ENCODE measurements at places on chromosomes 3 and 15.

DNA sequence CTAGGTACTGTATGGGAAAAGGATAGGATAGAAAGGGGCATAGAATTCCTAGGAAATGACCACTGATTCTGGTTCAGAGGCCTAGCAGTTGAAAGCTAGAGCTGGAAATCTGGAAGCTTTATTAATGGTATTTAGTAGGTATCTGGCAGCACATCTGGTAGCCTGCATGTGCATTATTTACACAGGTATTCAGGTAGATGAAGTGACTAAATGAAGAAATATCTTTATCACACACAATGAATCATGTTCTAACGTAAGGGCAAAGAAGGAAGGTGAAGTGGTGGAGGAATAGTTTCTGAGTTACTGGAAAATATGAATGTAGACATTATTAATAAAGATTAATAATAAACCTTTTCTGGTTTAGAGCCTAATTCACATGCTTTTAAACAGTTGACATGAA lies 119.9 kb downstream of the MBNL1 start:
- H3K4me3 ChIP-seq: no peak overlapping the region
- no peak overlapping the region for H3K27ac ChIP-seq
- H3K36me3 ChIP-seq: peaks cover 4% of the 10 kb centered on the region
- peaks cover 88% of the 10 kb centered on the region for H3K4me1 ChIP-seq
- no peak for DNase-seq

DNA sequence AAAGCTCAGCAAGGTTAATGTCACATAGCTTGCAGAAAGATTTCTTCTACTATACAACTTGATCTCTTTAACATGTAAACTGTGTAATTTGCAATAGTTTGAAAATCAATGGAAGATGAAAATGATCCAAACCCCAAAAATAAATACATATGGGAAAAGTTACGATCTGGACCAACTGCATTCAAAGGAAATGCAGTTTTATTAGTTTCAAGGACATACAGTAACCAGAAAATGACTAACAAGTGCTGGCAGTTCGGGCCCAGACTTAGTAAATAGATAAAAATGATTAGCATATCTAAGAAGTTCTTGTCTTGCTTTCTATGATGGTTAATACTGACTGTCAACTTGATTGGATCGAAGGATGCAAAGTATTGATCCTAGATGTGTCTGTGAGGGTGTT lies 37.3 kb upstream of the LEKR1 start:
- H3K4me1 ChIP-seq: peaks cover 8% of the 10 kb centered on the region
- no peak overlapping the region for H3K27ac ChIP-seq
- H3K4me3 ChIP-seq: no peak overlapping the region
- H3K27me3 ChIP-seq: no peaks in the 10 kb centered on the region

DNA sequence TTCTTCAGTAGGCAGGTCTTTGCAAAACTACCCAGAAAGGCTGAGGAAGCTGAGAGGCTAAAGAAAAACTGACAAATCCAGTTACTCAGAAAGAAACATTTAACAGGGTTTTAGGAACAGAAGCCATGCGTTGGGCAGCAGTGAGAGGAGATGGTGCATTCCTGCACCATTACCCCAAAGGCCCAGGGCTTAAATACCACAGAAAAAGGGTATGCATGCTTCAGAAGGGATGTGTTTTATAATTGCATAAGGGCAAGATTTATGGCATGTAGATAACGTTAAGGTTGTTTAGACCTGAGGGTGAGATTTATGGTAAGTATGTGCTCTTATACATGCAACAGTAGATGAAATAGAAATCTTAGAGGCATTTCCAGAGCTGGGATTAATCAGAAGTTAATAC lies 10.0 kb downstream of the C3orf52 start:
- no peaks in the 10 kb centered on the region for H3K36me3 ChIP-seq
- H3K27me3 ChIP-seq: no peaks in the 10 kb centered on the region
- H3K27ac ChIP-seq: no peak overlapping the region

GRCh38 chr3:141619450-141619849 lies 118.6 kb upstream of the RNF7 start:
- no peak overlapping the region for H3K4me3 ChIP-seq
- H3K27ac ChIP-seq: no peak overlapping the region
- DNase-seq: no peak
- H3K27me3 ChIP-seq: no peaks in the 10 kb centered on the region
- no peaks in the 10 kb centered on the region for H3K4me1 ChIP-seq
- no peaks in the 10 kb centered on the region for H3K36me3 ChIP-seq

DNA sequence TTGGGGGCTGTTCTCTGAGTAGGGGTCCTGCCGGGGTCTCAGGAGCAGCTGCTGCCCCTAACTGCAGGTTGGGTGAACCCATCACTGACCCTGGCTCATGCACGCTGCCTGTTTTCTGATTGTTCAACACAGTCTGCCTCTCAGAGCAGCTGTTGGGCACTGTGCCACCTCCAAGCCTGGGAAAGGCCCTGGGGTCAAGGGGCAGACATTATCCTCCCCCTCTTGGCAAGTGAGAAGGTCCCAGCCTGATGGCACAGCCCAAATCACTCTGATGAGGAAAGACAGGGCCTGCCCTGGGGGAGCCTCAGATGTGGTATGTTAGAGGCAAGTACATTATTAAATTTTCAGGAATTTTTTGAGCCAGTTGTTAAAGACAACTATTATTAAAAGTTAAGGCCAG lies 14.1 kb upstream of the GNAT1 start:
- DNase-seq: no peak
- no peaks in the 10 kb centered on the region for H3K27me3 ChIP-seq
- H3K36me3 ChIP-seq: no peaks in the 10 kb centered on the region
- H3K4me3 ChIP-seq: no peak overlapping the region
- no peak overlapping the region for H3K27ac ChIP-seq

DNA sequence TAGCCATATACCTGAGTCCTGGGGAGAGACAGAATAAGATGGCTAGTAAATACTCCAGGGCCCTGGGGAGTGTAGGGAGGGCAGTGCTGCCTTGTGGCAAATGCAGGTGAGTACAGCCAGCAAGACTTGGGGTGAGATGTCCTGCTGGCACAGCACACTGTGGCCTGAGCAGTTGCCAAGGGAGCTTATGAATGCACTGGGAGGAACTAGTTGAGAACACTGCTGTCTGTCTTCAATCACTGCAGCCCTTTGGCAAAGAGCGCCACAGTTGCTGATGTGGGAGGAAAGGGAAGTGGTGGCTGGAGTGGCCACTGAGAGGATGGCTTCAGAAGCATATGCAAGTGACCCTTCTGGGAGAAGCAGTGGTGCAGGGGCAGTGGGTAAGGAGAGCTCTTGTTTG lies 264.6 kb downstream of the RORA start:
- no peak overlapping the region for H3K4me3 ChIP-seq
- H3K4me1 ChIP-seq: no peaks in the 10 kb centered on the region
- DNase-seq: no peak
- H3K27me3 ChIP-seq: no peaks in the 10 kb centered on the region

DNA sequence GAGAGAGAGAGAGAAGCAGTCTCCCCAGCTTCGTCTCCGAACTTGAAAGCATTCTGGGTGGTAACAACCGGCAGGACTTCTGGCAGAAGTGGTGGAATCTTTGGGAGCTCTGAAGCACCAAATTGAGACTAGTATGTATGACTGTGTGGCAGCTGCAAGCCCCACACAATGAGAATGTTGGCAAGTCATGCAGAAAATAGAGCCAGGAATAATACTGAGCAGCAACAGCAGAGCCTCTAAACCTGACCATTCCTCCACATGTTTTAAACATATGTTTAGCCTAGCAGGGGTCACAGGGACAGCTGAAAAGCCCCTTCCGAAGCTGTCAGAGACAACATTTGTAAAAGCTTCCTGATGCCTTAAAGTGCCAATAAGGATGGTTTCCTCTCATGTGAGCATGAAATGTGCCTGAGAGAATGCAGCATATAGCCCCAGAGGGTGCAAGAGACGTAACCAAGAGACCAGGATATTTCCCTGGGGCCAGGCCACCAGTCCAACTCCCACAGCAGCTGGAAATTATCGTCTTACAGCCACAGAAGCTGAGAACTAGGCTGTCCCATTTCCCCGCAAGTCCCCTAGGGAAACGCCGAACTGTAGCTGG lies 178.6 kb upstream of the CCDC54 start:
- peaks cover 4% of the 10 kb centered on the region for H3K27me3 ChIP-seq
- DNase-seq: no peak
- H3K36me3 ChIP-seq: no peaks in the 10 kb centered on the region
- no peak overlapping the region for H3K27ac ChIP-seq
- H3K4me1 ChIP-seq: no peaks in the 10 kb centered on the region

GRCh38 chr3:105459566-105460290 lies 93.0 kb downstream of the ALCAM start:
- H3K4me1 ChIP-seq: no peaks in the 10 kb centered on the region
- no peak overlapping the region for H3K4me3 ChIP-seq
- no peak for DNase-seq
- H3K27me3 ChIP-seq: no peaks in the 10 kb centered on the region
